ENCODE measurements at places on chromosomes 5 and 9.

GRCh38 chr5:167814040-167814439 is 477.4 kb upstream of the WWC1 start:
- no peak for DNase-seq

DNA sequence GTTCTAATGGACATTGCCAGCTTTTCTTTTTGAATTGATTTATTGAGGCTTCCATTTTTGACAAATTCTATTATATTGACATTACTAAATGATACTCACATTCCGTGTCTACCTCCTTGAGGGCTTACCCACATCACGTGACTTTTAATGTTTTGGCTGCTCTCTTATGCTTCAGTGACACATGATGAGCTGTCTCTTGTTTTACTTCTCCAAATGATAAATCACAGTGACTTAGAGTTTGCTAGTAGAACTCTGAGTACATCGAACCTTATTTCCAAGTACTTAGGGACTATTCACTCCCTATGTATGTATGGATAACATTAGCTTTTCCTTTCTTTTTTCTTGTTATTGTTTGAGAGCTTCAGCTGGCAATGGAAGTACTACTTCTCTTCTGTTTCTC is 169.8 kb upstream of the KCNN2 start:
- DNase-seq: no peak

DNA sequence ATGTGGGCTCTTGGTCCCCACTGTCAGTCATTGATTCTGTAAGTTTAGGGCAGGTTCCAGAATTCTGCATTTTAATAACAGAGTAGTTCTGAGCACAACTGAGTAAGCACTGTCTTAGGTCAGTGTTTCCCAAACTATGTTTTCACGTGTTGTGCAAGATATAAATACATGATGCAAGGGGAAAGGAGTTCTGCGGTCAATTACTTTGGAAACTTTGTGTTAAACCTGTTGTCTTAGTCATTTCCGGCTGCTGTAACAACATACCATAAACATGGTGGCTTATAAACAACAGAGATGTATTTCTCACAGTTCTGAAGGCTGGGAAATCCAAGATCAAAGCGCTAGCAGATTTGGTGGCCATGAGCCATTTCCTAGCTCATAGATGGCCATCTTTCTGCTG is 69.8 kb downstream of the EQTN start:
- DNase-seq: no peak

- no peak for DNase-seq
Observed at GRCh38 chr9:70987986-70988385, 133.4 kb downstream of the TRPM3 start.

DNA sequence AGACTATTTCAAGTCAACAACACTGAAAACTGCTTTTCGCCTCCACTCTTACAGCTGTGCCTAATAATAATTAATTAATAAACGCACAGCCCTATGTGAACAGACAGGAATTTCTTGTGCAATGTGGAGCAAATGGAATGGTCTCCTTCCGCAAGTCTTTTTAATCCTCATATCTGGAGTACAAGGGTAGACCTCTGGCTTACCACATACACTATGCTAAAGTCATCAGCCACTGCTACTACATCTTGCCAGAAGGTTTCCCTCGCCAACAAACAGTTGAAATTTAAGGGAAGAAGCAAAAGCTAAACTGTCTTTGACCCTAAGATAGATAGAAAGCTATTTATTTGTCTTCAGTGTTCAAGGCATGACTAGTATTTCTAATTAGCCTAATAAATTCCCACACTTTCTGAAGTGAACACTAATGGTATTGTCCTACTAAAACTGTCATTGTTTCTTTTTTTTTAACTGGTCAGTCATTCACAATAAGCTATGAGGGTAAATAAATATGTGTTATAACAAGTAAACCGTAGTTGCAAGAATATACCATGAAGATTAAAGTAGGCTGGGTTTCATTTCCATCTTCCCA is 63.9 kb downstream of the GOLPH3 start:
- no peak for DNase-seq

DNA sequence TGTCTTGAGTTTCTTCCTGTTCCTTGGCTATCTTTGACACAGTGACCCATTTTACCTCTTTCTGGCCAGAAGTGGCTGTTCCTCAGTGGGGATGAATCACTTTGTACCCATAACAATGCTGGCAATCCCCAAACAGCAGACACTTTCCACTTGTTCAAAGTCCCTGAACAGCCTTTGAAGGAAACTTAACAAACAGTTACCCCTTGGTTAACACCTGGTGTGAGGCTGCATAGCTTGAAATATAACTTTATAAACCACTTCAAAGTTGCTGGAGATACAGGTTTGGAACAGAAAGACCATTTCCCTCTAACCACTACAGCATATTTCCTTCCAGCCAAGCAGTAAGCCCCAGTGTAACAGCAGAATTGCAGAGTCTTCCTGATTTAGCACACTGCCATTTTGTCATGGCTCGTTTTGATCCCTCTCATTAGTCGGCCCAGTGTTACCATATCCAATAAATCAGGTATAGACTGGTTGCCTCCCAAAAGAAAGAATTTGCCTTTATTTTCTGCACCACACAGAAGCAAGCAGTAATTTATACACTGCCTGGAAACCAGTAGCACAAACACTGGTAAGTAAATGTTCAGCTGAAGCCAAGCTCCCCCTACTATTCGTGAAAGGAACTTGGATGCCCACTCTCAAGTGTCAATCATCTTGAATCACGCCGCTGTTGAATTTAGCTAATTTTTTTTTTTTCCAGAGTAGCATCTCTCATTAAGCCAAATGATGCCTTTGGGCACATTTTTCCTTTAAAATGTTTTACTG is 225.9 kb downstream of the PIK3R1 start:
- DNase-seq: no peak

DNA sequence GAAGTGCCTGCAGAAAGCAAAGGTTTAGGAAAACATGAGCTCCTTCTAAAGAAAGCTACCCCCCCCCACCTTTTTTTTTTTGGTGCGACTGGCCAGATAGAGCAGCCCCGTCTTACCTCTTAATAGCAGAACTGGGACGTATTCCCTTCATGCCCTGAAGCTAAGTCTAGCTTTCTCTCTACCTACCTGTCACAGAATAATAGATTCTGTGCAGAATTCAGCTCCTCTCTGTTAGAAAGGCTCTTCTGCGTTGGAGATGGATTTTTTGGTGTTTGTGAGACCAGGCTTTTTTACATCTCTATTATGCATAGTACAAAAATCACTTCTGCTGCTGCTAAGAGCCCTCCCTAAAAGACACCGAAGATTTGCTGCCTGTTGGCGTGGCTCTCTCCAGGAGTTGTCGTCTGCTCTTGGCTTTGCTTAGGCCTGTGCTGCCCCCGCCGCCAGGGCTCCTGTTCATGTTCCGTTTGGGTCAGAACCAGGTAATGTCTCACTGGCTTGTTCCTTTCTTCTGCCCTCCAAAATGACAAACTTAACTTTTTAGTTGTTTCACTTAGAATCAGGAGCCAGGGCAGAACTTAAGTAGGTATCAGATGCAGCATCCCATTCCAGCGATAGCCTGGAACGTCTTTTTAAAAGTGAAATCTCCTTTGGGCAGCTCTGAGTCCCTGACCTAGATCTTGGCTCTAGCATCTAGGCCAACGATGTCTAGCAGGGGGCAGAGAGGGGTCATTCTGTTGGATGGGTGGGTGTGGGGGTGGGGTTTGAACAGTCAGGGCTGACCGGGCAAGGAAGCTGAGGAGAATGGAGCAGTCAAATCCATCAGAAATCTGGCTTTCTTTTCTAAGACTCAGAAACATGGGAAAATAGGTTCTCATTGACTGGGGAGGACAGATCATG is 2.5 kb downstream of the TRIO start:
- DNase-seq: no peak

- DNase-seq: no peak
Observed at GRCh38 chr9:137237759-137238726, 3.0 kb upstream of the TUBB4B start.

GRCh38 chr9:14340994-14341393 is 27.1 kb upstream of the NFIB start:
- DNase-seq: no peak

GRCh38 chr5:124961521-124961920 is 215.1 kb upstream of the ZNF608 start:
- no peak for DNase-seq

GRCh38 chr9:78786794-78787193 is 489.9 kb downstream of the PSAT1 start:
- DNase-seq: no peak

- no peak for DNase-seq
Observed at GRCh38 chr5:117302949-117303348, 728.3 kb upstream of the SEMA6A start.

DNA sequence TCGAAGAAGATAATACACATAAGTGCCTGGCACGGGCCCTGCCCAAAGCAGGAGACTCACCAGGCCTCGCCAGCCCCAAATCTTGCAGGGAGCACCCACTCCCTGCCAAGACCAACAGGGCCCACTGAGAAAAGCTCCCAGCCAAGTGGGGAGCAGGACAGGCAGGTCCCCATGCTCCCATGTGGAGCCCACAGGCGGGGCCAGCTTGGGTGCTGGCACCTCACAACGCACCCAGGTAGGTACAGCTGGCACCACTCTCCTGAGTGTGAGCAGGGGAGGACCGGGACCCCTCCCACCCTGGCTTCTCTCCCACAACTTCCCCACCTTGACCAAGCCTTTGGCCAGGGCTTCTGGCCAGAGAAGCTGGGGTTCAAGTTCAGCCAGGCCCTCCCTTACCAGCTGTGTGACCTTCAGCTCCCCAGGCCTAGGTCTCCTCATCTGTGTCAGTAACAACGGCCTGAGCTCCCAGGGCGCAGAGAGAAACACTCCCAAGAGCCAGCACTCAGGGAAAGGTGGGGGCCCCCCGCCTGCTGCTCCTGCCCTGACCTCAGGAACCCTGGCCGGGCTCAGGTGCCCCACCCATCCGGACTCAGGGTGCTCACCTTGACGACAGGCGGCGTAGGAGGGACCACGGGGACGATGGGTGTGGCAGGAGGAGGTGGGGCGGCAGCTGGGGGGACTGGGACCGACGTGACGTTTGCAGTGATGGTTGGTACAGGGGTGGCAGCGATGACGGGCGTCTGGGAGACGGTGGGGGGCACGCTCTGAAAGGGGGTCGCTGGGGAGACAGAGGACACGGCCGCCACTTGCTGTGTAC is 17.8 kb downstream of the BRD3 start:
- no peak for DNase-seq

DNA sequence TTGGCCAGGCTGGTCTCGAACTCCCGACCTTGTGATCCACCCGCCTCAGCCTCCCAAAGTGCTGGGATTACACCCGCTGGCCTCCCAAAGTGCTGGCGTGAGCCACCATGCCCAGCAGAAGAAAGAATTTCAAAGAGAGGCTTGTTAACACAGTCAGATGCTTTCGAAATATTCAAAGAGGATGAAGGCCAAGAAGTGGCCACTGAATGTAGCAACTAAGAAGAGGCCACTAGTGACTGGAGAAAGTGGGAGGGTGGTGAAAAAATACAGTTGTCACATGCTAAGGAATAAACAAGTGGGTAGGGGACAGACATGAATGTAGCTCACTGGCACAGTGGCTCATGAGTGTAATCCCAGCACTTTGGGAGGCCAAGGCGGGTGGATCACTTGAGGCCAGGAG is 13.0 kb upstream of the TPM2 start:
- DNase-seq: no peak

DNA sequence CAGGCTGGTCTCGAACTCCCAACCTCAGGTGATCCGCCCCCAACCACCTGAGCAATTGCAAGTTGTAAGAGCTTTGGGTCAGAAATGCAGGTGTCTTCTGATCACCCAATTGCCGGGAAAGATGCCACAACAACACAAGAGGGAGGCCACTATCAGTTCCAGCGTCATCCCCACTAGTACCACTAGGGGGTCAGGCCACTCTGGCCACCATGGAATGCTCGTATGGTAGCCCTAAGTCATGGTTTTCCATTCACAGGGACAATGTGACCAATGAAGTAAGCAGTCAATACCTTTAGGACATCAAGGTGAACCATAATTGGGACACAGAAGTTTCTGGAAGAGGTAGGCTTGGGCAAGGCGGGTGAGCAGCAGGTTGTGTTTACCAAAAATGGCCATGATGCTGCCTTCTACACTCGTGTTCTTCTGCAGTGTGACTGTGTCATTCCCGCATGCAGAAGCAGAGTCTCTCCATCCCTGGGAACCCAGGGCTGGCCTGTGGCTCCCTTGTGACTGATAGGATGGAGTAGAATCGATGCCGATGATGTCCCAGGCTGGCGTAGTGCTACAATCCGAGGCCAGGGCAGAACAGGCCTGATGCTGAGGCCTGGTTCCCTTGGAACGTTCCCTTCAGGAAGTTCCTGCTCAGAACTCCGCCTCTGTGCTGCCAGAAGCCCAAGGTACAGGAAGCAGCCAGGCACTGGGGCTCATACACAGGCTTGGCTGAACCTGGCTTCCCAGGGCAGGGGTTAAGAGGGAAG is 42.2 kb upstream of the ANKRD33B start:
- no peak for DNase-seq

- DNase-seq: no peak
Observed at GRCh38 chr5:127834554-127834953, 131.4 kb downstream of the CCDC192 start.

GRCh38 chr5:139186261-139186660 is 11.9 kb downstream of the SIL1 start:
- DNase-seq: no peak

- no peak for DNase-seq
Observed at GRCh38 chr9:92151691-92152393, 36.6 kb upstream of the SPTLC1 start.

- DNase-seq: no peak
Observed at GRCh38 chr5:10704949-10705621, 55.9 kb downstream of the DAP start.

GRCh38 chr5:158178535-158178934 is 319.6 kb upstream of the CLINT1 start:
- no peak for DNase-seq

DNA sequence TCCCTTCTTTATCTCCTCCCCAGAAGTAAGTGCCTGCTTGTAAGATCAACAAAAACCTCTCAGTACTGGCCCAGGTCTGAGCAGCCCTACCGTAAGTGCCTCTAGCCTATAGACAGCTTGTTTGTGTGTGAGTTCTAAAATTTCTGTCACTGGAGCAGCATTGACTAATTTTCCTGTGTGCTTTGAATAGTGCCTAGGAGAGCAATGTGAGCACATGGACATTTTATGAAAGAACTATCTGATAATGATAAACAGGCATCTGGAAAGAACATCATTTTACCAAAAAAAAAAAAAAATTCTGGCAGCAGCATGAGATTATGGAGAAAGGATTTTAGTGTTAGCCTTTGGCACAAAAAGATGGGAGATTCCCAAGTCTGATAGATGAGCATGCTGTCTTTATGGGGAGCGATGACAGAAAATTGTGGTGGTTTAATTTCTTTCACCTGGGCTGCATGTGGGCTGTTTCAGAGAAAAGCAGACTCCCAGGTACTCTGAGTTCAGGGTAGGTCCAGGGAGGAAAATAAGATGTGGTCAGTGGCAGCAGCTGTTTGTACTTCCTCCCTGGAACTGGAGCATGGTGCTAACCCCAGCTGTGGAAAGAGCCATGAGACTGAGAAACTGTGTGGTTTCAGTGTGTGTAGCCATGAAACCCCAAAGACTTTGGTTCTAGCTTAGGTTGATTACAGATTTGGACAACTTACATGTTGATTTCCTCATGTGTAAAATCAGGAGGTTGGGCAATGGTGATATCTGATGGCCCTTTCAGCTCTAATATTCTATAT is 419.9 kb downstream of the NTRK2 start:
- DNase-seq: no peak

- no peak for DNase-seq
Observed at GRCh38 chr5:78795757-78796156, 147.2 kb upstream of the LHFPL2 start.

All from left renal pelvis (tissue), 4 donors.